ENCODE measurements at places on chromosomes 3 and 15.
A peak's percentile ranks its signal among the peaks of the same experiment; 100 is the strongest.

GRCh38 chr3:115388811-115389210 is 234.5 kb upstream of the GAP43 start:
- DNase-seq, result no peak

- no peak for DNase-seq
These were observed 234.6 kb downstream of the NAALADL2 start for GRCh38 chr3:175093748-175094147.

DNA sequence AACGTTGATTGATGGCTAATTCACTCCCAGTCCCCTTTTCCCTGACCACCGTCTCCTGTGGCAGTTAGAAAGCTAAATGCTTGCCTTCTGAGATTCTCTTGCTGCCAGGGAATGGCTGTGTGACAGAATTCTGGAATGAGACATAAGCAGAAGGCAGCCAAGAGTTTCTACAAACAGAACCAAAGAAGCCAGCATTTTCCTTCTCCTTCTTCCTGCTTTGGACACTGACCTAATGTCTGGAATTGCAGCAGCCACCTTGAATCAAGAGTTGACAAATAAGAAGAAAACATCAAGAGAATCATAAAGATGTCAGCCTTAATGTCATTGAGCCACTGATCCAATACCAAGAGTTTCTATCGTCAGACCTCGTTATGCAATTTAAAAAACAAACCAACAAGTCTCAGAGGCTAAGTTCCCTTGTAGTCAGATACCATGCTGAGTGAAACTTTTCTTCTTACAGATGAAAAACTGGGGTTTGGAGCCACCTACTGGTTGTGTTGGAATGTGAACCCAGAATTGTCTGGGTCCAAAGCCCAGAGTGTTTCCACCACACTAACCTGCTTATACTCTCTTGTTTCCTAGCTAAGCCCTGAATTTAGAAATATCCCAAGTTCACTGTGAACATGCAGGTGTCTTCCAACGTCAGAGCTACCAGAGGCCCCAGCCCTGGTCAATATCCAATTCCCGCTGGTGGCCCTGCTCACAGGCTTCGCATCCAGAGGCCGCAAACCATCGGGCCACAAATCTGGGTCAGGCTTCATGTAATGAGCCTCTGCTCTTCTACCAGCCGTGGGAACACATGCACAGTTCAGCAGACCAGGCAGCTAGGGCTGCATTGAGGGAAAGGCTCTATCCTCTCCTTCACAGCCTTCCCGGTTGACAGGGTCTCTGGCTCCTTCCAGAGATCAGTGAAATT is 42.5 kb downstream of the MCF2L2 start:
- peak; percentile 55 for DNase-seq

- DNase-seq, result no peak
These were observed 19.5 kb downstream of the RAF1 start for GRCh38 chr3:12644331-12644937.

- no peak for DNase-seq
These were observed 12.3 kb upstream of the PLD1 start for GRCh38 chr3:171822431-171823106.
